ENCODE measurements at places on chromosomes 6 and 20.

- peak; percentile 76 for DNase-seq
Measured at GRCh38 chr20:45095805-45096238, 5.1 kb downstream of the KCNS1 start.

DNA sequence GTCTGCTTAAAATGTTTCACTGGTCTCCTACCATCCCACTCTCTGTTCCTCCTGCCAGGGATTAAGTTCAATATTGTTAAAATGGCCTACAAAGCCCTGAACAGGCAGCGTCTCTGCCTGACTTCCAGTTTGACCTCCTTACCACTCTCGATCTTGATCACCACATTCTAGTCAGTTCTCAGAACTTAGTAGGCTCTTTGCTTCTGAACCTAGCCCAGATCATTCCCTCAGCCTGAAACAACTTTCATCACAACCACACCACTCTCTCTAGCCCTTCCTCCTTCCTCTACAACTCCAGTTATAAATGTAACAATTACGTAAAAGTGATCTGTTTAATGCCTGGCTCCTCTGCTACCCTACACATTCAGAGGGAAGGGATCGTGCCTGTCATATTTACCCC lies 53.3 kb downstream of the ATG5 start:
- no peak for DNase-seq

DNA sequence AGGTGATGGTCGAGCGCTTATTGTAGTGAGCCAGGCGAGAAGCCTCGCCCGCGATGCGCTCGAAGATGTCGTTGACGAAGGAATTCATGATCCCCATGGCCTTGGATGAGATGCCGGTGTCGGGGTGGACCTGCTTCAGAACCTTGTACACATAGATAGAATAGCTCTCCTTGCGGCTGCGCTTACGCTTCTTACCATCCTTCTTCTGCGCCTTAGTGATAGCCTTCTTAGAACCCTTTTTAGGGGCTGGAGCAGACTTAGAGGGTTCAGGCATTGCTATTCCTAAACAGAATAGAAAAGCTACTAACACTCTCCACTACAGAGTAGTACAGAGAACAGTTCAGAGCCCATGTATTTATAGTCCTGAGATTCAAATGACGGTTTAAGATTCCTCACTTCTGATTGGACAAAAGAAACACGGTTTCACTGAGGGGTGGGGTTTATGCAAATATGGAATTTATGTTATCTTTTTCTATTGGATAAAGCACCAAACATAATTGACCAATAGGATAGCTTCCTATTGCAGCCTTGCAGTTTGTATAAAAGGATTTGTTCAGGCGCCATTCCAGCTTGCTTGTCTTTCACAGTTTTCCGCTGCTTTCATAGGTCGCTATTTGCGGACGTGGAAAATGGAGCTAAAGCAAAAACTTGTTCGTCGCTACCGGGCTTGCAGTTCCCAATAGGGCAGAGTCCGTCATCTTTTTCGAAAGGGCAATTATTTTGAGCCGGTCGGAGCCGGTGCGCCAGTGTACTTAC lies 43.7 kb upstream of the HFE start:
- peak; percentile 78 for DNase-seq

- no peak for DNase-seq
Measured at GRCh38 chr6:119961450-119961849, 611.9 kb upstream of the MAN1A1 start.

- no peak for DNase-seq
Measured at GRCh38 chr6:35984701-35985100, 39.7 kb downstream of the SLC26A8 start.

DNA sequence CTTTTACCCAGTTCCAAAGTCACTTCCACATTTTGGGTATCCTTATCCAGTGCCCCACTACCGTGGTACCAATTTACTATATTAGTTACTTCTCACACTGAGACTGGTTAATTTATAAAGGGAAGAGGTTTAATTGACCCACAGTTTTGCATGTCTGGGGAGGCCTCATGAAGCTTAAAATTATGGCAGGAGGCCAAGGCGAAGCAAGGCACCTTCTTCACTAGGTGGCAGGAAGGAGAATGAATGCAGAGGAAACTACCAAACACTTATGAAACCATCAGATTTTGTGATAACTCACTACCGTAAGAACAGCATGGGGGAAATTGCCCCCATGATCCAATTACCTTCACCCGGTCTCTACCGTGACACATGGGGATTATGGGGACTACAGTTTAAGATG lies 106.7 kb upstream of the SAMD5 start:
- DNase-seq: no peak

DNA sequence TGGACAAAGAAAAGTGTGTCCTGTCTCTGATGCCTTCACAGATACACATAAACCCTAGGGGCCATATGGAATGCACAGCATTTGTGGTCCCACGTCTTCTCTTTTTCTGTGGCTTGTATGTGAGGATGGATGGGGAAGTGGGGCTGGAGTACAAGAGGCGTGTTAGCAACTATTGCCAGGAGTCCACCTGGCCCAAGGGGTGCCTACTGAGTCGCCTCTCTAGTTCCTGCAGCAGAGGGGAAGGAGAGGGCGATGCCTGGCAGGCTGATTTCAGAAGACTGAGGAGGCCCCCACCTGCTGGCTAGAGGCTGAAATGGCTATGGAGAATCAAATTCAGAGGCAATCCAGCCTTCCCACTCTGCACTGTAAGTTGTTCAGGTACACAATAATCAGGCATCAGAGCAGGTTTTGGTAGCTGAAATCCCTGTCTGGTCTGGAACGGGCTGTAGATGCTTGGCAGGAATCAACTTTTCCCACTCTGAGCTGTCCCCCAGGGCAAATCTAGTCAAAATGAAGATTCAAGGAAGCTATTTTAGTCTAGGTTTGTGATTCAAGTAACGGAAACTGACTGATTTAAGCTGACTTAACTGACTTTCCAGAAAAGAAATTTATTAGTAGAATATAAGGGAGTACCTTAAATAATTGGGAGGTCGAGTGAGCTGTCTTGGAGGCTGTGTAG lies 14.9 kb upstream of the PPARD start:
- DNase-seq: peak; percentile 89
